ENCODE measurements at places on chromosomes 3 and 15.

DNA sequence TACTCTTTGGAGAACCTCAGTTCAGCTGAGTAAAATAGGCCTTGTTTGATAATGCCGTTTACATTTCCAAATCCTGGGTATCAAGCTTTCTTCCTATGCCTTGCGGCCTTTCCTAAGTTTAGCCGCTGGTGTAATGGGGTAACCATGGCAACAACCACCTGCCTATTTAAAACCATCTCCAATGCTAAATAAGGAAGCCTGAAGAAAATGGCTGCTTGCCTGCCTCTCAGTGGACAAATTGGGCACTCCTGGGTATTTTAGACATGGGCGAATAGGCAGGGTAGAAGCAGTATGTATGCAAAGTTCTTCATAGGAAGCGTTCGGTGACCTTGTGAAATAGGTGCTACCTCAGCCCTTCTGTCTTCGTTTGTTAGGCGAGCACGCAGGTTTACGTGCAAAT is 122.7 kb downstream of the DGKG start:
- no peak for DNase-seq

DNA sequence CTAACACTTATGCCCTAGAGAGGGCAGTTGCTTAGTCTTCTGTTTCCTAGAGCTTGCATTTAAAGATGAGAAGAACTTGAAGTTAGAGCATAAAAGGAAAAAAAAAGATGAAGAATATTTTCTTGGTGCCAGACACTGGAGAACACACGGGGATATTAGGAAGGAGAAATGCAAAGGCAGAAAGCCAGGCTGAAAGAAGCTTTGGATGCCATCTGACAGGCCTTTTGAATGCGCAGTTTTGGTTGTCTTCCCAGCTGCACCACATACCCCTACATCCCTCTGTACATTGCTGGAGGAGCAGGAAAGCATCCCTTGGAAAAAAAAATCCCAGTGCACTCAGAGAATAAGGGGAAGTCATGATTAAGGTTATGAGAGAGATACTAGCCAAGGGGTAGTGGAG is 378.9 kb downstream of the GAP43 start:
- no peak for DNase-seq

DNA sequence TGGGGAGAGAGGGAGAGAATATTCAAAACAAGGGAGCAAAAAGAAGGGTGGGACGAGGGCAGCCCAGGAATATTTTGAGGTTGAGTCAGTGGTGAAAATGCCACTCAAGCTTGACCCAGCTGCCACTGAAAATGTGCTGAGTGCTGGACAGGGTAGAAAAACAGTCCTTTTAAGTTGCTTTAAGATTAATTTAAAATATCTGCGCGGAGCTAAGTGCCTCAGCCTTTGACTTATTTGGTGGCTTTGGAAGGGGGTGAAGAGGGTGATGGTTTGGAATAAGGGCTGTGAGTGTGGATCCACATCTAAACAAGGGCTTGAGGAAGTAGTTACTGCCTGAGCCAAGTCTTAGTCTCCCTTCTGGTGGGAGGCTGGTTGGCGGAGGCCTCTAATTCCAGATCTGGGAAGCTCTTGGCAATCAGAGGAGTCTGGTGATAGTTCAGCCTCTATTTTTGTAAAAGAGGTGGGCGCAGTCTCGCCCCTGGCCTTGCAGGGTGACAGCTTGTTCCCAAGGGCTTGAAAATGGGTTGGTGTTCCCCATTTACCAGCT is 280.8 kb upstream of the ROPN1 start:
- DNase-seq, result no peak

GRCh38 chr15:70704731-70705130 is 58.6 kb downstream of the UACA start:
- DNase-seq, result no peak

DNA sequence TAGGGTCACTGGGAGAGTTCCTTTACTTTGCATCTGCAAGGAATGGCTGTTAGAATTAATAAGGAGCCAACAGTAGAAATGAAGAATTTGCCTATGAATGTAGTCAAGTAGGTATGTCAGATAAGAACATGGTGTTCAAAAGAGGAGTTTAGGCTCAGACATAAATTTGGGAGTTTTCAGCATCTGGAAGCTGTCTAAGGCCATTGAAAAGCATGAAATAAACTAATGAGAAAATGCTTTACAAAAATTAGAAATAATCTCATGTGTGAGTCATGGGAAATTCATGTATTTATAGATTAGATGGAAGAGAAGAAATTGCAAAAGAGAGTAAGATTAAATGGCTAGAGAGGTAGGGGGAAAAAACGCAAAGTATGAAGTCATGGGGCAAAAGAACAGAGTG is 201.9 kb downstream of the DIPK2A start:
- no peak for DNase-seq

DNA sequence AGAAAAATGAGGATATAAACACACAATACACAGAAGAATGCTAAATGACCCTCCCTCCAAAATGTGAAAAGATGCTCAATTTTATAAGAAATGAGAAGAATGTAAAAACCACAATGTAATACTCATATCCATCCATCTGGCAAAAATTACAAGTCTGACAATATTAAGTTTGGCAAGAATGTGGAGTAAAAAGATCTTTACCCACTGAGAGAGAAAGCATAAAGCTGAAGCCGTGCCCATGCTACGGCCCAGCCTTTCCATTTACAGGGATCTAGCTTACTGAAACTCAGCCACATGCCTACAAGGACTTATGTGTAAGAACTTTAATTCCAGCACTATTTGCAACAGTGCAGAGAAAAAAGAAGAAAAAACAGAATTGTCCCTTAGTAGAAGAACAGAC is 42.9 kb downstream of the ATP13A3 start:
- no peak for DNase-seq

DNA sequence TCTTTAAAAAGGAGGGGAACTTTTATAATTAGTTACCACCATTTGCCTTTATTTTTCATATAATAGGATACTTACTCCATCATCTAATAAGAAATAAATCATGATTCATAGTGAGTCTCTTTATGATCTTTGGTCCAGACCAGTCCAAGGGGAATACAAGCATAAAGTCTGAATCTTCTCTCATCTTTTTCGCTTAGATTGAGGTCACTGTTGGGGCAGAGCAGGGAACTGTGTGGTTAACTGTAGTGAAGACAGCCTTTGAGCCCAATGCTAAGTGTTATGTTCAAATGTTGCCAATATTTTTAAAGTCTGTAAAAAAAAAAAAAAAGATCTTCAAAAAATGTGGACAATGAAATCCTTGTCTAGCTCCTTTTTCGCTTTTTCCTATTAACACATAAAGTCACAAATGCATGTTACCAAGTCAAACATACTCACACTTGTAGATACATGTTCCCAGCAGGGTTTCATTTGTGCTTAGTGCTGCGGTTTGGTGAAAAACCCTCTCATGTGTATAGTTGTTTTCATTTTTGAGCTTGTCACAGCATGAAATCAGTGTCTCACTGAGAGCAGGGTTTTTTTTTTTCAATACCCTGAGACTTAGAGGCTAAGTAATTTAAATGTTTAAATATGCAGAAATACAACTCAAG is 72.1 kb downstream of the EPHA3 start:
- DNase-seq, result no peak

- DNase-seq, result no peak
These were observed 166.8 kb downstream of the LPP start for GRCh38 chr3:188320757-188321156.

- no peak for DNase-seq
These were observed 1.4 kb downstream of the PSMD6 start for GRCh38 chr3:64021922-64022321.

- no peak for DNase-seq
These were observed 29.8 kb upstream of the PLXNA1 start for GRCh38 chr3:126952983-126953660.

All from cortex of kidney (tissue), 1 donor.